Thoracic aorta (tissue), 2 donors: ENCODE measurements at places on chromosomes 12 and 14.

DNA sequence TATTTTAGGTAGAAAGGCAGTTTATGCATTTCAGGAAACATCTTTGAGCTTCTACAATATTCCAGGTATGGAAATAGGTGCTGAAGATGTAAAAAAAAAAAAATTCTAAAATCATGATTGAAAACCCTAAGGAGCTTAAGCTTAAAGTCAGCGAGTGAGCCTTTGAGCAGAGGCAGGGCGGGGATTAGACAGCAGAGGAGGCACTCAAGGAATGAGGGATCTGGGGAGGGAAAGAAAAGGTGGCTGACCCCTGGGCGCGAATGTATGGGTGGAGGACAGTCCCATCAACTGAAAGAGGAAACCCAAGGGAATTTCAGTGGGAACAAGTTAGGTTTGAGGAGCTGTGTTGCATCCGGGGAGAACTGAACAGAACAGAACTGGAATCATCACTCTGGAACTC lies 6.4 kb upstream of the PTMS start:
- DNase-seq: no peak

DNA sequence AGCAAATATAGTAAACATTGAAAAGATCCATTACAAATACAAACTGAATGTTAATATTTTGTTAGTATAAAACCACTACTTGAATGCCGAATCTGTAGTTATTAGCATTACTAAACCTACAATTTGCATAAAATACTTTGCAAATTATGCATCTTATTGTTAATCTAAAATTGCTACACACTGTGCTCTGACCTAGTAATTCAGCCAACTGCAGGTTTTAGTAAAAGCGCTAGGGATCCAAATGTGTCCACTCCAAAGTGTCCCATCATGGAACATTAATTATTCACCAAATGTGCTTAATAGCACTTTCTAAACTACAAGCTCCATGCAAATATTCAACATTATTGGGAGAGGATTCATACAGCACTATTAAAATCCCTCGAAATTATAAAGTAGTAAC lies 14.3 kb downstream of the HECTD4 start:
- DNase-seq: no peak

DNA sequence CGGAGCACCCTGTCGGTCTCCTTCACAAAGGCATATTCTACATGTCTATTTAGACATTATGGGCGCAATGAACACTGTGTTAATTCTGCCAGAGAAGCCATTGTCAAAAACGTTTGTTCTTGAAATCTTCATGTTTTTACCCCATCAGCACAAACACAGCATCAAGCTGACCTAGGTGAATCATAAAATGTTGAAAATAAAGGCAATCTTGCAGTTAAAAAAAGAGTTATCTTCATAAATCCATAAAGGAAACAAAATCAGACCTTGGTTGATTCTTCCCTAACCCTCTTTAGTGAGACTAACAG lies 154.9 kb downstream of the DIO2 start:
- no peak for DNase-seq

DNA sequence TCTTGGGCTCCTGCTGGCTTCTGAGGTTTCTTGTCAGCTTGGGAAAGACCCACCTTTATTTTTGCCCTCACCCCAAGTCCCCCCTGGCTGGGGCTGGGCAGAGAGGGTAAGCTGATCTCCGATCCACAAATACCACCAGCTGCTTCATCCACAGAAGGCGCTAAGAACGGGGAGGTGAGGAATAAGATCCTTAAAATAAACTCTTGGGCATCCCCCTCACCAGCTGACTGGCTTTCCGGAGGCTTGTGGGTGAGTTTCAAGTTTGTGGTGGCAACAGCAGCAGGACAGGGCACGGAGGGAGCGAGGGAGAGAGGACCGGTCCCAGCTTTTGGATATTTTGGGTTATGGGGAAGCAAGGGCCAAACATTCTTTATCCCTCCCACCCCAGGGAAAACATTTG lies 20.8 kb upstream of the HSPB8 start:
- no peak for DNase-seq

DNA sequence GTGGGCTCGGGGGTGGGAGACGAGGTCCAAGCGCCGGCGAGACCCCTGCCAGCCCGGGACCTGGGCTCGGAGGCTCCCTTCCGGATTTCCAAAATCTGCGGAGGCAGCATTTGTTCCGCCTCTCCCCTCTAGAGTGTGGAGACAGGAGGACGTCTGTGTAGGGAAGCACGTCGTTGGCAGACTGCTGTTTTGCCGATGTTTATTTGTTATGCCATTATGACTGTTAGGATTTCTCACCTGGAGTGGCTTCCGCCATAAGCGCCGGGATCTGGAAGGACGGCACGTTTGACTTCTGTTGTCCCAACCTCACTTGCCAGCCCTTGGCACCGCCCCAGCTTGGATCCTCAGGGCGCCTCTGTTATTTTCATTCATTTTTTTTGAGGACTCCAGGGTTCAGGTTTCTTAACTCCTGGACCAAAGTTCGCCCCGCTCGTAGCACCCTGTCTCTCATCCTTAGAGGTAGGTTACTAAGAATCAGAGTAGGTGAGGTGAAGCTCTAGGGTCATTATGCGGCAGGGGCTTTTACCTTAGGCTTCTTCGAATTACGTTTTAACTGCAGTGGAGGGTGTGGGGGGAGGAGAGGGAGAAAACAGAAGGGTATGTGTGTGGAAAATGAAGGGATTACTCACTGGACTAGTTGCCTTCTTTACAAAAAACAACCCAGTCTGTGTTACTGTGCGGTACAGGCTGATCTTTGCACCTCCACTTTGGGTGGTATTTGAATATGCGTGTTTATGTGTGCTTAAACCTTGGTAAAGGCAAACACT lies 547 bp upstream of the PYGL start:
- DNase-seq: peak; percentile 5

- no peak for DNase-seq
These were observed 4.1 kb upstream of the KIF26A start for GRCh38 chr14:104134061-104134965.

GRCh38 chr12:89499857-89500256 lies 24.7 kb downstream of the GALNT4 start:
- DNase-seq: no peak

DNA sequence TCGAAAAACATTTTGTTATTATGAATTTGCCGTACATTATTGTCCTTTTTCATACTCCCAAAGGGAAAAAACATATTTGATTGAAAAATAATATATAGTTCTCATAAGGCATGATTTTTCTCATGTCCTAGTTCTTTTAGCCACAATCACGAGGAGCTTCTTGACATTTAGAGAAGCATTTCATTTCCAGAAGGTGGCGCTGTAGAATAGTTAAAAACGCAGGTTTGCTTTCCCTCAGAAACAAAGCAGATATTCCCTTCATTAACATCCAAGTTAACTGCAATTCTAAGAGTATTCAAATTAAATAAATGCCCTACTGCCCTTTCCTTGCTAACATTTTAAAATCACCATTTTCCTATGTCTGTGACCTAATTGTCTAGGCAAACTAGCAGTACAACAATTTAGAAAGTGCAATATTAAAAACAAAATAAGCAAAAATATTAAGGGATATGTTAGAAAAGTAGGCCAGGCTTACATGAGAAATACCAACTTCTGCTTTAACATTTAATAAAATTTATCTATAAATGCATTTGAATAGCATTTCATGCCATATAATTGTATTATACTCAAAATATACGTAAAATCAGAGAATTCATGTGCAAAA lies 10.9 kb upstream of the PIK3C2G start:
- no peak for DNase-seq

GRCh38 chr14:100129161-100129589 lies 30.3 kb downstream of the DEGS2 start:
- no peak for DNase-seq

GRCh38 chr12:89706551-89706950 lies 2.1 kb downstream of the ATP2B1 start:
- no peak for DNase-seq

DNA sequence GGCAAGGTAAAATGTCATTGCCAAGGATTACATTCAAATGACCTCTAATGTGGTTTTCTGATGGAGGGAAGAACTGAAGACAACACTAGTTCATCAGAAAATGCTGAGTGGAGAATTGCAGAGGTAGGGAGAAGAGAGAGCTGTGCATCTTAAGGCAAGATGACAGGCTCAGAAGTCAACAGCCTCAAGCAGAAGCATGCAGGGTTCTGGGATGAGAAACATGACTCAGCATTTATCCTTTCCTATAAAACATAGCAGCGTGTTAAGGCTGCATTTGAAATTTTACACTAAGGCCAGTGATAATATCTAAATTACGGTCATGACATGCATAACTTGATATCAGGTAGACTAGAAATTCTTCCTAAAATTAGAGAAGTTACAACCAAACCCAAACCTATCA lies 53.7 kb upstream of the DYRK2 start:
- no peak for DNase-seq

DNA sequence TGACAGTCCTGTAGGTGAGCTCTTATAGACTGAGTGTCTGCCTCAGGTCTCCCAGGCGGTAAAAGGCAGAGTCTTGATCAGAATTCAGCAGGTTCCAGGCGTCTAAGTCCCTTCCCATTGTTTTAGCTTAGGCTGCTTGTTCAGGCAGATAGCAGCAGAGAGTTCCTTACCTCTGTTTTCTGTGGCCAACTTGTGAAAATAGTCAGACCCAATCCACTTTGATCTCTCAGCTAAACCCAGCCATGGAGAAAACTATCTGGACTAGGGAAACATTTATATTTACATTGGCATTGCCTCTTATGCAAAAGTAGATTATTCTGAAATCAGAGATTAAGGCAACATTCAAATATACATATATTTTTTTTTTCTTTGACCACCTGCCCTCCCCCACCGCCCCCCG lies 21.4 kb downstream of the CCDC62 start:
- DNase-seq: no peak

- peak; percentile 15 for DNase-seq
These were observed 3.6 kb upstream of the P2RX2 start for GRCh38 chr12:132614861-132615578.

DNA sequence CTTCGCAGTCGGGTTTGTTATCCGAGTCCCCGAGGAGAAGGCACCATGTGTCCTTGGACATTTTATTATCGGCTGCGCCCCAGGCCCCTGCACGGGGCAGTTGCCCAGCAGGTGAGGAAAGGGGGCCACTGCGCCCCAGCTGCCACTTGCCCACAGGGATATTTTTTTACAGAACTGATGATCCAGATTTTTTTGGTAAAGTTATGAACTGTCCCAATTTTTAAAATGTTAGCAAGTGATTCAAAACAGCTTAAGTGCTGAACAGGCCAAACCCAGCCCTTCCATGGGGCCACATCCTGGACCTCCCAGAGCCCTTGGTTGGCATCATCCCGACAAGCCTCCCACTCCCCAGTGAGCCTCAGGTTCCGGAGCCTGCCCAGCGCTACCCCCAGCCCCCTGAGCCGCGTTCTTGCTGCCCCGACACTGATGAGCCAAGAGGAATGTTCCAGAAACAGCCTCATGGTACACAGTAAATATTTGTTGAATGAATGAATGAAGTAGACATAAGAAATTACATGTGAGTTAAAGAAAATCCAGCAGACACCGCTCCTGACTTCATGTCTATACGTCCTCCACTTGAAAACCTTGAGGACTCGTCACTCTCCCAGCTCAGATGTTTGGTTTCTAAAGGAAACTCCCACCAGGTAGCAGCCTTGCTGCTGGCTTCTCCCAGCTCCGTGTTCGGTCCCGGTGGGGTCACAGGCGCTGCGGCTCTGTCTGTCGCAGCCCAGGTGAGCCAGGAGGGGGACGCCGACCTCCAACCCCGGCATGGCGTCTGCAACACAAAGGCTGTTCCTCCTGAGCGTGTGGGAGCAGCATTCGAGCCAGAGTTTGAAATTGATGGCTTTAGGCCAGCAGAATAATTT lies 88.5 kb downstream of the ADGRD1 start:
- no peak for DNase-seq

- DNase-seq: no peak
These were observed 506 bp upstream of the NABP2 start for GRCh38 chr12:56223571-56224101.

GRCh38 chr12:72134246-72135020 lies 137.7 kb upstream of the TRHDE start:
- DNase-seq: no peak

DNA sequence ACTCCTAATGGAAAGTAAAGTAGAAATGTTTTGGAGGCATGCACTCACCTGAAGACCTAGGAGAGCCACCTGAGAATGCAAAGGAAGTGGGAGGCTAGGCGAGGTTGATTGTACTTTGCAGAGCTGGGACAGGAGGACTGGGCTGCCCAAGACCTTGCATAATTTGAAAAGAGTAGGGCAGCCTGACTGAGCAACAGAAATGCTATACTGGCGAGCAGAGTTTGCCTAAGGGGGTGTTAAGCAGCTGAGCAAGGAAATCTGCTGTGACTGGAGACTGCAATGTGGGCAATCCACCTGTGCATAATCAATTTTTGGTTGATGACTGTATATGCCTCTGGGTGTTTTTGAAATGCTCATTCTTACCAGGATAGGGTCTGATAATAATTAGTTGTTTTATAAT lies 834.1 kb downstream of the TRHDE start:
- no peak for DNase-seq

DNA sequence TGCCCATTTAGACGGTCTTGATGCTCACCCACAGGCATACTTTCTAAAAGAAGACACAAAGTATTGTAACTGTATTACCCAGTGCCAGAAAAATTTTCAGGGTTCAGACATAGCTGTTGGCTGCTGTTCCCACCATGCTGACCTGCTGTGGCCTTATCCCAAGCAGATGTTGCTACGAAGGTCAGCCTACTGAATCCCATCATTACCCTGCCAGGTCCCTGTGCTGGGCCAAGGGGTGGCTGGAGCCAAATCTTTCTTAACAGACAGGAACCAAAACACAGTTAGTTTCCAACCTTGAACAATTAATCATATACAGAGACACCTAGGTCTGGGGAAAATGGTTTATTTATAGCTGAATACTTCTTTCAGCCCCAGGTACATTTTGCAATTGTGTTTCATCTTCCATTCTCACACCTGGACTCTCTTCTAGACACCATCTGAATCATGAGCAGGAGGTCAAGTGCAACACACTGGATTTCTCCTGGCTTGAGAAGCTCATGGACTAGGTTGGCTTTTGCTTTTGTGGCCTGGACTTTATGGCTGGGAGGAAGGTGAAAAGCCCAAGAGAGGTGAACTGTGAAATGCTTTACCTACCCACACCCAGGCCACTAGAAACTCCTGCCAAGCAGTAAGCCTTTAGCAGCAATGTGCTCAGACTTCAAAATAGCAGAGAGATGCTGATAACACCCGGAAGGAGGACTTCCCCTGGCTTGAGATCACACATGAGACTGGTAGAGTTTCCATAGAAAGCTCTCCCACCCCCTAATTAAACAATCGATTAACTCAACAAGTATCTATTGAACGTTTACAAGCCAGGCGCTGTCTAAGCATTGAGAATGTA lies 150.1 kb downstream of the SUDS3 start:
- no peak for DNase-seq

GRCh38 chr12:53292426-53292825 lies 2.9 kb upstream of the PFDN5 start:
- DNase-seq: no peak

DNA sequence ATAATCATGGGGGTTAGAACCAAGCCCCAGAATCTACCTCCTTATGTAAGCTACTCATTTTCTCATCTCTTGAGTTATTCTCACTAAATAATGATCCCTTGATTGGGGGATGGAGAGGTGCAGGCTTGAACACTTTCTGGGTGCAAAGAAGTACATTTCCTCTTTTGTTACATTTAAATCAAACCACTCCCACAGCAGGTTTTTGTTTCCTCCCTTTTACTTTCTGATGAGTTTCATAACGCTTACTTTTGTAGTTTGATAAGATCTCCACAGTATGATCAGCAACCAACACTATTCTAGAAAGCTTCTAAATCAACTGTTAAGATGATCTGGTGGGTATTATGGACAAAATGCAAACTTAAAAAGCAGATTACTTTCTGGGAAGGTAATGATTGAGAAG lies 20.5 kb downstream of the VCPKMT start:
- DNase-seq: no peak
